Fibroblast of lung (primary cell): ENCODE measurements at places on chromosomes 16 and 17. TPM values are rescaled to one million over a fixed set of nuclear protein-coding genes. Genes with fewer than 3 reads are reported as not detected.

CES3 gene
- 0.77 and 1.3 TPM in 2 replicates for total RNA-seq

ZCCHC14 gene
- 15.4 and 16.3 TPM in 2 replicates for total RNA-seq

KRT9 gene
- total RNA-seq, result not detected in 2 replicates

CES4A gene
- total RNA-seq, result 2.1 TPM in 2 replicates

KCTD13 gene
- total RNA-seq, result 4.6 and 6.3 TPM in 2 replicates

TSPAN10 gene
- total RNA-seq, result 1.0 and 3.0 TPM in 2 replicates

TMEM238L gene
- not detected in 2 replicates for total RNA-seq

KRTAP1-5 gene
- 0.17 TPM in 1 of 2 replicates, not detected in the other for total RNA-seq

HOXB9 gene
- total RNA-seq, result not detected in 2 replicates

AGRP gene
- not detected in 2 replicates for total RNA-seq

TRAF4 gene
- total RNA-seq, result 28.7 and 32.6 TPM in 2 replicates

CCL7 gene
- 0.33 and 0.51 TPM in 2 replicates for total RNA-seq

TMEM208 gene
- total RNA-seq, result 25.7 and 26.3 TPM in 2 replicates

VMO1 gene
- 0.33 and 1.5 TPM in 2 replicates for total RNA-seq

ST6GALNAC1 gene
- not detected in 2 replicates for total RNA-seq

KRT14 gene
- total RNA-seq, result not detected in 2 replicates

EVI2B gene
- total RNA-seq, result 0.26 and 0.33 TPM in 2 replicates

DHX8 gene
- 37.0 and 42.3 TPM in 2 replicates for total RNA-seq

PLA2G10 gene
- total RNA-seq, result not detected in 2 replicates

TAF1C gene
- 9.8 and 12.9 TPM in 2 replicates for total RNA-seq

MSLN gene
- total RNA-seq, result not detected in 2 replicates

FNDC8 gene
- total RNA-seq, result not detected in 2 replicates

CNOT1 gene
- 103 and 162 TPM in 2 replicates for total RNA-seq

KRTAP9-3 gene
- total RNA-seq, result not detected in 2 replicates

MYO15A gene
- 0.77 and 2.0 TPM in 2 replicates for total RNA-seq

METTL2A gene
- 18.5 and 18.7 TPM in 2 replicates for total RNA-seq

NHERF2 gene
- total RNA-seq, result 16.9 and 21.5 TPM in 2 replicates

MEIOC gene
- under 0.01 TPM in 1 of 2 replicates, not detected in the other for total RNA-seq

NLRC3 gene
- under 0.01 and 0.17 TPM in 2 replicates for total RNA-seq

NPTX1 gene
- 3.3 and 31.2 TPM in 2 replicates for total RNA-seq

MYLK3 gene
- total RNA-seq, result 0.17 and 0.26 TPM in 2 replicates

UTS2R gene
- total RNA-seq, result not detected in 2 replicates

HMOX2 gene
- total RNA-seq, result 40.0 and 40.6 TPM in 2 replicates

CHTF18 gene
- 1.3 and 4.3 TPM in 2 replicates for total RNA-seq

FBXO39 gene
- 0.51 and 0.66 TPM in 2 replicates for total RNA-seq

NEUROD2 gene
- total RNA-seq, result not detected in 2 replicates

MMP2 gene
- total RNA-seq, result 1,311 and 1,457 TPM in 2 replicates

KIF18B gene
- under 0.01 and 0.99 TPM in 2 replicates for total RNA-seq

RPGRIP1L gene
- total RNA-seq, result 6.9 and 7.4 TPM in 2 replicates

TEX19 gene
- total RNA-seq, result 0.17 TPM in 1 of 2 replicates, not detected in the other

TNRC6C gene
- 3.1 and 4.6 TPM in 2 replicates for total RNA-seq

ETV4 gene
- total RNA-seq, result 0.33 and 0.51 TPM in 2 replicates

CLEC19A gene
- total RNA-seq, result not detected in 2 replicates

FHOD1 gene
- total RNA-seq, result 7.1 and 13.9 TPM in 2 replicates

CHST5 gene
- under 0.01 TPM in 1 of 2 replicates, not detected in the other for total RNA-seq

GLIS2 gene
- total RNA-seq, result 2.6 and 4.0 TPM in 2 replicates

GCGR gene
- not detected in 2 replicates for total RNA-seq

PMFBP1 gene
- 0.17 and 0.51 TPM in 2 replicates for total RNA-seq

DNAH9 gene
- total RNA-seq, result not detected in 2 replicates

FA2H gene
- total RNA-seq, result not detected in 2 replicates

NKD1 gene
- under 0.01 TPM in 2 replicates for total RNA-seq

TP53TG3F gene
- not detected in 2 replicates for total RNA-seq
